Sigmoid colon (tissue), 7 donors: ENCODE measurements at places on chromosomes 4 and X.

- no peak for DNase-seq
These were observed 432.8 kb downstream of the ANKRD50 start for GRCh38 chr4:124279741-124280140.

GRCh38 chr4:88143504-88143903, 14.9 kb downstream of the ABCG2 start:
- no peak for DNase-seq

- no peak for DNase-seq
These were observed 6.2 kb downstream of the HCFC1 start for GRCh38 chrX:153965406-153965805.

GRCh38 chrX:119237562-119237942, 1.5 kb downstream of the PGRMC1 start:
- no peak for DNase-seq
